Stimulated activated CD8-positive, alpha-beta memory T cell treated with anti-CD3 and anti-CD28 coated beads, Interleukin-7, amount 100 ng/mL, for 4 hours (primary cell): ENCODE measurements at places on chromosomes 3 and 15.
A peak's percentile ranks its signal among the peaks of the same experiment; 100 is the strongest.

- no peak for DNase-seq
Measured at GRCh38 chr3:126570103-126570541, 11.4 kb upstream of the C3orf22 start.

DNA sequence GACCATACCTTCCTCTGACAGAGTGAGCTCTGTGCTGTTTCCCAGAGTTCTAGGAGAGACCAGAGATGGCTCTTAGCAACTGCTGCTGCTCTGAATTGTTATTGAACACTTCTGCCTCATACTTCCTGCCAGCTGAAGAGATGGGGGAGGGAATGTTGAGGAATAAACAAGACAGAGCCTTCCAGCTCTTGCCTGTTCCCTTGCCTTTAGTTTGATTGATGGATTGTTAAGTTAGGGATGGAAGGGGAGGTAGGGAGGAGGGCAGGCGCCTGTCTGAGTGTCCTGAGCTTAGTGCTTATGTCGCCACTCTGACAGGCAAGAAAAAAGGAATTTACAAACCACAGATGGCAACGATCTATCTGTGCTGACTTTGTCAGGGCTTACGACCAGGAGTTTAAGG is 42.8 kb downstream of the ZNF609 start:
- DNase-seq = no peak

DNA sequence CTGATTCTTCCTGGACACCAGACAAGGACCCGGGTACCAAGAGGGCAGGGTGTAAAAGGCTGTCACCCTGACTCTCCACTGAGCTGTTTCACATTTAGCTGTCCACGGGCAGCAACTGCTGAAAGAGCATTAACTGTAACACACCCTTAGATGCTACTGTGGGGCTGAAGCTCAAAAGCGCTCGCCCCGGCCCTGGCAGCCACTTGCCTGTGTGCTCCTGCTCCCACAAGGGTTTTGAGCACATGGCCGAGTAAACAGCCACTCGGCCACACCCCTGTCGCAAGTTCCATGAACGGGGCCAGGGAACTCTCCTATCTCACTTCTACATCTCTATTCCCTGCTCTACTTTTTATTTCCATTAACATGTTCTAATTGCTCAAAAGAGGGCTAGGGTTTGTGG is 421.7 kb downstream of the TUSC7 start:
- no peak for DNase-seq

DNA sequence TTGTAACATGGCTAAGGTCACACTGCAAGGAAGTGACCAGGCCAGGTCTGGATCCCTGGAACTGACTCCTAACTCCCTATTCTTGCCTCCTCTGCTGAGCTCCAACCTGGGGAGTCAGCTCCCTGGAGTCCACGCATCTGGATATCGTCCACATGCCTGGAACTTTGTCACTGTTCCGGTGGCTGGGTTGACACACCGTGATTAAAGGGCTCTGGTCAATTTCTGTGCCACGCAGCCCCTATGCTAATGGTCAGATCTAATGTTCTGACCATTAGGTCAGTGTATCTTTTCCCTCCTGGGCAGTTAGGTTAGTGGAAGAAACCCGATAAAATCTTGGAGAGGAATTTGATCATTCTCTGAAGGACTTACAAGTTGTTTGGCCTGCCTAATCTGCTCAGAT is 1.6 kb upstream of the TPM1 start:
- DNase-seq = no peak

- no peak for DNase-seq
Measured at GRCh38 chr3:72830452-72831223, 17.6 kb downstream of the SHQ1 start.

GRCh38 chr3:170721563-170721962 is 135.7 kb upstream of the SLC7A14 start:
- no peak for DNase-seq

- DNase-seq = no peak
Measured at GRCh38 chr3:17749281-17749680, 6.8 kb upstream of the TBC1D5 start.

- no peak for DNase-seq
Measured at GRCh38 chr3:21195203-21195602, 555.8 kb downstream of the ZNF385D start.

- no peak for DNase-seq
Measured at GRCh38 chr3:27340534-27340933, 28.6 kb downstream of the NEK10 start.

- no peak for DNase-seq
Measured at GRCh38 chr3:142633073-142633472, 36.9 kb downstream of the PLS1 start.

- DNase-seq = no peak
Measured at GRCh38 chr3:23664459-23664858, 141.3 kb upstream of the UBE2E1 start.

DNA sequence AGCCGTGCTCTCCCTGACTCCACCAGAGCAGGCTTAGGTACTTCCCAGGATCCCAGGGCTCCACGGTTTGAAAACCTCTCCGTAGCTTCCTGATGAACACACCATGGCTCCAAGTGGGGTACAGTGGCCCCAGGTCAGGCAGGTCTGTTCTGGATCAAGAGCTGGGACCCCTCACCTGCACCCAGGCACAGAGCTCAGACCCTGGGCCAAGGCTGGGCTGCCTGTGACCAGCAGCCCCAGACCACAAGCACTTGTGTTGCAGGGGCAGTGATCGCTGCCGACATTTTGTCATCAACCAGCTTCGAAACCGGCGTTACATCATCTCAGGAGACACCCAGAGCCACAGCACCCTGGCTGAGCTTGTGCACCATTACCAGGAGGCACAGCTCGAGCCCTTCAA is 5.3 kb downstream of the SH2D7 start:
- no peak for DNase-seq

- no peak for DNase-seq
Measured at GRCh38 chr3:32684029-32684799, 774 bp upstream of the CNOT10 start.

GRCh38 chr3:65899226-65899625 is 139.5 kb downstream of the MAGI1 start:
- no peak for DNase-seq

DNA sequence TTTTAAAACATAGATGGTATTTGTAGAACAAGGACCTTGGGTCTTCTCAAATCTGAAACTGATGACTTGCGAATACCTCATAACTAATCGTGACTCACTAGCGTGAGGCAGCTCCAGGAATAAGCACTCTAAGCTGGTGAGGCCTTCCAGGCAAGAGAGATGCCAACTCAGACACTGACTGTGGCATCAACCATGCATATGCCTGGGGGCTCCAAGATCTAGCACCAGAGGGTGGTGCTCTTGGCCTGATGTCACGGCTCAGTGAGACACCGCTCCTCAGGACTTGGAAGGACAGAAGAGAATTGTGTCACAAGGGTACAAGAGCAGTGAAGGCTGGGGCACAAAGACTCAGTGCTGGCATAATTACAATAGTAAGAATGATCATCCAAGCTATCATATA is 125.0 kb upstream of the TRIM42 start:
- DNase-seq = no peak

- no peak for DNase-seq
Measured at GRCh38 chr15:51401872-51402517, 60.5 kb downstream of the GLDN start.

DNA sequence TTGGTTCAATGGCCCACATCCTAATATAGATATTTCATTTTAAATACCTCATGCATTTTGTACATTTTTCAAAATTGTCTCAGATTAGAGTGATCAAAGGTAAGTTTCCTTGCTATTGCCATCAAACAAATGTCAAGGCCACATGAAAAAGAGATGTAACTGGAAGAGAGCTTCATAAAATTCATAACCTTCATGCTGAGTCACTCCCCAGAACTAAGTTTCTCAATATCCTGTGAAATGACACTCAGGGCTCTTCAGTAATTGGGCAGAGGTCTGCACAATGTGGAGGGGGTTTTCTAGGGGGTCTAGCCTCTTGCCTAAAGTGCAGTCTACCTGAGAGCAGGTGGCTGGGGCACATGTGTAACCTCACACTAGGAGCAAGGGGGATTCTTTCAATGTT is 152.2 kb upstream of the SLC2A2 start:
- no peak for DNase-seq

GRCh38 chr3:52243791-52244628 is 1.5 kb upstream of the PPM1M start:
- peak; percentile 49 for DNase-seq

GRCh38 chr3:61714225-61714624 is 152.9 kb downstream of the PTPRG start:
- DNase-seq = no peak

- DNase-seq = no peak
Measured at GRCh38 chr3:16343101-16343500, 78.1 kb downstream of the OXNAD1 start.
